ENCODE measurements at places on chromosomes 6 and 20.

DNA sequence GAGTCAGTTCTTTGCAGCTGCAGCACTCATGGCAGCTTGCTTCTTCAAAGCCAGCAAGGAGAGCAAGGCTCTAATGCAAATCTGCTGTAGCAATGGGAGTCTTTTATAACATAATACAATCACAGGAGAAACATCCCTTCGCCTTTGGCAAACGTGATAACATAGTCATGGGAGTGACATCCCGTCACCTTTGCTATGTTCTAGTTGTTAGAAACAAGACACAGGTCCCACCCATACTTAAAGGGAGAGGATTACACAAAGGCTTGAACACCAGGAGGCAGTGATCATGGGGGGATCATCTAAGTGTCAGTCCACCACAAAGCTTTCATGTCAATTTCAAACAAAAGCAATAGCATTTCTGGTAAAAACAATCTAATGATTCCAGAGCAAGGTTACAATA lies 40.1 kb upstream of the PHACTR2 start:
- DNase-seq = no peak

DNA sequence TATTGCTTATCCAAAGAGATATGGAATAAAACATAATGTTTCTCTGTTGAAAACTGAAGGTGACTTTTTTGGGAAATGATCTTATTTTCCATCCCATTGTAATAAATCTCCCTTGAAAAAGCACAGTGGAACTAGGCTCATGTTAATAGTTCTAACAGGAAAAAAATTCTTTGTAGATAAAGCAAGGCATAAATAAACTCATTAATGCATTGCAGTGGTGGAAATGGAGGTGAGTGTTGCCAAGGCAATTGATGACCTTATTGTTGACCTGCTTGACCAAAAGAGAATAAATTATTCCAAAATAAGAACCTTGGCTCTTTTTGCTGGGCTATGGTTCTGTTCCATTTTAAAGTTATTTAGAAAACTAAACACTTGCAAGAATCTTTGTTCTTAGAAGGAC lies 55.2 kb downstream of the TRMT11 start:
- DNase-seq = no peak

- DNase-seq = no peak
These were observed 209.6 kb upstream of the DTNBP1 start for GRCh38 chr6:15872241-15873103.

GRCh38 chr6:106380407-106380806 lies 19.9 kb downstream of the CRYBG1 start:
- DNase-seq = no peak

DNA sequence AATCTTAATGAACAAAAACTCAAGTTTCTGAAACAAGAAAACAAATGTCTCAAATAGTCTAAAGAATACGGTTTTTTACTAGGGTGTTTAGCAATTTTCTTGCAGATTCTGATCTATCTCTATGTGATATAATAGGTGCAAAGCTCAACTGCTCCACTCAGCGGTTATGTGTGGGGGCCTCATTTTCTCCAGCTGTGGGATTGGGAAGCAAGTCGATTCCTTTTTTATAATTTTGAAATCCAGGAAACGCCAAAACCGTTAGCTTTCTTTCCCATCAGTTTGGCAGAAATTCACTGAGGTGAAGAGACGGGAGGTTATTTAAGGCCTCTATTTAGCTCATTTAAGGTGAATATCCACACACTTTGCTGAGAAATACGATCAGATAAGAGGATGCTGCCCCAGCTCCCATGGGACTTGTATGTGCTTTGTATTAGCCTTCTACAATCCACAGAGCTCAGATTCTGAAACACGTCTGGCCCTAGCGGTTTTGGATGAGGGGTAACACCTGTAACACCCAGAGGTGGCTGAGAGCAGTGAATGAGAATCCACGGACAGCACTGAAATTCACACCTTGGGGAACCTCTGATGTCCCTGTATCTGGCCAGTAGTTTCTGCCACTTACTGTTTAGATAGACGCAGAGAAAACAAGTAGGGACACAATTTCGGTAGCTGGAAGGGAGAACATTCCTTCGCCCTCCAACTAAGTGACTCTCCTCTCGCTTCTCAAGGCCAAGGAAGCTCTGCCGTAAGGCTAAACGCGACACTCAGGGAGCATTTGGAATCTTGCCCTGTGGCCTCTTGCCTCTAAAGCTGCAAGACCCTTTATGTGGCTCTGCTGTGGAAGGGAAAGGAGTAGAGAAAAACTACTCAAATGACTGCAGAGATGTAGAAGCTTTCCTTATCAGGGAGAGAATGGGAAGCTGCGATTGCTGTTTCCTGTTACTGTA lies 6.5 kb upstream of the BCAS4 start:
- no peak for DNase-seq

GRCh38 chr20:18645851-18646250 lies 58.0 kb downstream of the DTD1 start:
- no peak for DNase-seq

GRCh38 chr6:131390322-131390721 lies 182.7 kb upstream of the ARG1 start:
- DNase-seq = no peak

All from NAMALWA (cell line).